ENCODE measurements at places on chromosomes 16 and 17.

- no peak for DNase-seq
Observed at GRCh38 chr17:8072729-8073461, 14.6 kb downstream of the ALOX12B start.

GRCh38 chr17:43713494-43714162, 45.0 kb downstream of the SOST start:
- DNase-seq, result peak; percentile 44

DNA sequence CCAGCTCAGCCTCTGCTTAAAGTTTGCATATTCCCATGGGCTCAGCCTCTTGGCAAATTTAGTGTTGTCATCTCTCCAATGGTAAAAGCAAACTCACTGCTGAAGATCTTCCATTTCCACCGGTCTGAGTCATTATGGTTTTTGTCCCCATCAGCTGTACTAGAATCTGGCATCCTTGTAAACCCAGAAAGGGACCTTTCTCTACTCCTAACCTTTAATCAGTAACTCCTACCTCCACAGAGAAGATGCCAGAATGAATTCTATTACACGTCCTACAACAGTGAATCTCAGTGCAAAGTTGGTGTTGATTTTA, 45.8 kb downstream of the ZNF652 start:
- DNase-seq, result no peak

DNA sequence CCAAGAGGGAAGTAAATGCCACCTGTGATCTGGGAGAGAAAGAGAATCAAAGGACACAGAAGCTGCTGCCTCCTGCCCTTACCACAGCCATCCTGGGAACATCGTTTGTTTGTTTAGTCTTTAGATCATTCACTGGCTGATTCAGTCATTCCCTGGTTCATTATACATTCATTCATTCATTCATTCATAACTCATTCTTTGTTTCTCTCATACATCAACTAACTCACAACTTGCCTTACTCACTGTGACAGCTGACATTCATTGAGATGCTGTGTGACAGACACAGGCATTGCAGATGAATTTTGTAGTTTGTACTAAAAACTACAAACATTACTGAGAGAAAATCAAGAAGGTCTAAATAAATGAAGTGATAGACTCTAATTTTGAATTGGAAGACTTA, 291.0 kb upstream of the TNRC6C start:
- no peak for DNase-seq

GRCh38 chr17:48791128-48792032, 25.6 kb downstream of the TTLL6 start:
- DNase-seq, result peak; percentile 59

All from spinal cord (tissue), 10 donors.